ENCODE measurements at places on chromosomes 6 and 20.

DNA sequence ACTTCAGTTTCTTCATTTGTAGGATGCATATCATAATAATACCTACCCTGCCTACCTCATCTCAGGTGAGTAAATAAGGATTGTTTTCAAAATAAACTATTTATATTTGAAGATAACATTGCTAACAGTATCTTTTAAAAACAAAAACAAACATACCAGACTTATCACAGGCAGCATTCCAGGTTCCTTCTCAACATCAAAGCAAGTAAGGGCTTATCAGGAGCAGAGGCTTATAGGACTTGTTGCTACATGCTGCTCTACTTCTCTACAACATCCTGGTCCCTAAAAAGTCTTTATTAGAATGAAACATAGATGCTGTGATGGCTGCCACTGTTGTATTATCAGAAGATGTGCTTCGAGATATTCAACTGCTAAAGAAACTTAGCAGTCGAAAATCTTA lies 149.2 kb upstream of the PRDM1 start:
- no peak for DNase-seq

DNA sequence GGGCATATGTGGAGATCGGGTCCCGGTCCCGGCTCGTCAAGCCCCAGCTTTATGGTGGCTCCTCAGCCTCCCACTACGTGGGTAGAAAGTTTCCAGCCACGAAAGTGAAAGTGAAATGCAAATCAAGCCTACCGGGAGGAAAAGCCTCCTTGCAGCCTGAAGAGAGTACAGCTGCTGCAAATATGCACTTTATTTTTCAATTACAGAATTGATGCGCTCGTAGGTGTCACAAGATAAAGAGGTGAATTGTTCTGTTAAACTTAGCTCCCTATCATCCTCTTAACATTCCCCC lies 373 bp upstream of the PCNA start:
- no peak for DNase-seq

GRCh38 chr6:4164117-4164442 lies 28.7 kb upstream of the ECI2 start:
- DNase-seq: no peak

DNA sequence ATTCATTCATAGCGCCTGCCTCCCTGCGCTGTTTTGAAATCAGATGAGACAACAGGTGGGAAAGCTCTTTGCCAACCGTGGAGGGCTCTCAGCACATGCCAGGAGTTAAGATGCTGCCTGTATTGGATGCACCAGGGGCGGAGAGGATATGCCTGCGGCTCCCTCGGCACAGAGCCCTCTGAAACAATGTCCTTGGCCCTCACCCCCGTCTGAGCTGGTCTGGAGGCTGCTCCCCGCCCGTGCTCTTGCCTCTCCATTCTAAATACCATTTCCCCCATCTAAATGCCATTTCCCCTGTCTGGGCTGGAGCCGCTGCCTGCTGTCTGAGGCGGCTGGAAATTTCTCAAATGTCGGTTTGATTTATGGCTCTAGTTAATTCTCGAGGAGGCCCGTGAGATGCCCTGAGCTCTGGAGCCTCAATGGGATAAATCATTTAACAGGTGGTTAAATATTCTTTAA lies 50.8 kb upstream of the MLN start:
- no peak for DNase-seq
